ENCODE measurements at places on chromosomes 5 and 9. TPM values are rescaled to one million over a fixed set of nuclear protein-coding genes. Genes with fewer than 3 reads are reported as not detected.

The GKAP1 gene
- total RNA-seq = 1.5 TPM

The FCN1 gene
- total RNA-seq = not detected

The RGS14 gene
- total RNA-seq = 2.2 TPM

The IFNB1 gene
- not detected for total RNA-seq

The SLC6A18 gene
- total RNA-seq = not detected

The SPINK7 gene
- not detected for total RNA-seq

The AHRR gene
- 60.2 TPM for total RNA-seq

The SH3TC2 gene
- 9.7 TPM for total RNA-seq

The ENTPD2 gene
- total RNA-seq = not detected

The SLC4A9 gene
- total RNA-seq = not detected

The OR1B1 gene
- not detected for total RNA-seq

The SHC3 gene
- 1.6 TPM for total RNA-seq

The RGS7BP gene
- total RNA-seq = not detected

GRCh38 chr5:39368116-39368515, 3.8 kb upstream of the C9 start:
- DNase-seq = no peak

- no peak for DNase-seq
Observed at GRCh38 chr5:175893466-175893865, 22.1 kb downstream of the CPLX2 start.

- DNase-seq = peak; percentile 8
Observed at GRCh38 chr9:86637515-86637914, 283.3 kb upstream of the TUT7 start.

DNA sequence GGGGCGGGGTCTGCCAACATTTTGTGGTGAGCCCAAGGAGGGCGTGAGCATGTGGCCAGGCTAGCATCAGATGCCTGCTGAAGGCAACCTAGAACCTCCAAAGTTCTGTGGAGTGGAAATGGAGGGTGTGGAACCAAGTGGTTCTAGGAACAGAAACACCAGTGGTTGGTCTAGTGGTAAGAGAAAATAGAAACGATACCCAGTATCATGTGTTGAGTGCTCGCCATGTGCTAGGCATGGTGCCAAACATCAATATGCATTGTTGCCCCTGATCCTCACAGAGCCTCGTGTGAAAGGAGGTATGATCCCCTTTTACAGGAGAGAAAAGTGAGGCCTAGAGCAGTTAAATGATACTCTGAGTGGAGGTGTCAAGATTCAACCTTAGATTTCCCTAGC, 31.5 kb upstream of the MVB12B start:
- no peak for DNase-seq

DNA sequence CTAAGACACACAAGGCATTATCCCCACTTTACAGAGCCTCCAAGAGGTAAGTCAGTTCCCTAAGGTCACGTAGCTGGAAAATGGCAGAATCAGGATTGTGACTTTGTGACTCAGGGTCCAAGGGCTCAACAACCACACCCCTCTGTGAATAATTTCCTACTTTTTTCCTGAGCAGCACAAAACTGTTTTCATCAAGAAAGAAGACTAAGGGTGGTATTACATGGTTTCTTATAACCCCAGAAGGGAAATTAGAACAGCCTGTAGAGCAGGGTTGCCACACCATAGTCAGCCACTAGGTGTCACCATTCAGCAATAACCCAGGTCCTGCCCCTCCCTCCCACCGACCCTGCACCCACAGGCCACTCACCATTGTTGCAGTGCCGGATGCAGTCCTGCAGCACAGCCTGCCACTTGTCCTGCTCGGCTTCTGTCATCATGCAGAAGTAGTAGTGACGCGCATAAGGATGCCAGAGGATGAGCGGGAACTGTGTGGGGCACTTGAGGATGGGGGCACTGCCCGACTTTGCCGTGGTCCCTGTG, 72.1 kb downstream of the LRSAM1 start:
- no peak for DNase-seq

- DNase-seq = peak; percentile 91
Observed at GRCh38 chr9:27125030-27125429, 16.0 kb downstream of the TEK start.

- no peak for DNase-seq
Observed at GRCh38 chr5:157248821-157249470, 17.0 kb upstream of the CYFIP2 start.

GRCh38 chr5:177071666-177072385, 14.9 kb upstream of the FGFR4 start:
- DNase-seq = peak; percentile 83

- peak; percentile 64 for DNase-seq
Observed at GRCh38 chr5:37867654-37868053, 27.8 kb upstream of the GDNF start.

- DNase-seq = no peak
Observed at GRCh38 chr5:74649421-74649973, 9.0 kb upstream of the ENC1 start.

GRCh38 chr9:89219637-89220036, 41.0 kb upstream of the SHC3 start:
- DNase-seq = no peak

DNA sequence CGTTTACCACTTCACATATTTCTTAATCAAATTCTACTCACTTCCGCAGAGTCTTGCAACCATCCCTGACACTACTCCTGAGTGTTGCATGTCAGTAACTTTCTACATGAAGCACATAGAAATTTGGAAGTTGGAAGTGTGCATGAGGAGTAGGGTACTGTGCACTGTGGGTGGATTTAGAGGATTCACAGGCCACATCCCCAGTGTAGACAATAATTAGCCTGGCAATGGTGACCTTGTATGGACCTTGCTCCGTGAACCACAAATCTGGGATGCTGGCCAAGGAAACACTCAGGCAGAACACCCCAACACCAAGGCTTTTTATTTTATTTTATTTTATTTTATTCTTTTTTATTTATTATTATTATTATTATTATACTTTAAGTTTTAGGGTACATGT, 25.5 kb downstream of the CTSL start:
- no peak for DNase-seq

GRCh38 chr5:4233671-4234070, 638.0 kb downstream of the IRX1 start:
- DNase-seq = no peak

- DNase-seq = no peak
Observed at GRCh38 chr5:25295067-25295466, 650.3 kb upstream of the CDH10 start.

- no peak for DNase-seq
Observed at GRCh38 chr5:141354900-141355469, at the start of gene PCDHGA4. Gene PCDHGA4 (plus strand): TSS chr5:141355021. CDS start chr5:141355108, 87 bp downstream.

GRCh38 chr9:23934291-23934906, 108.4 kb upstream of the ELAVL2 start:
- no peak for DNase-seq

DNA sequence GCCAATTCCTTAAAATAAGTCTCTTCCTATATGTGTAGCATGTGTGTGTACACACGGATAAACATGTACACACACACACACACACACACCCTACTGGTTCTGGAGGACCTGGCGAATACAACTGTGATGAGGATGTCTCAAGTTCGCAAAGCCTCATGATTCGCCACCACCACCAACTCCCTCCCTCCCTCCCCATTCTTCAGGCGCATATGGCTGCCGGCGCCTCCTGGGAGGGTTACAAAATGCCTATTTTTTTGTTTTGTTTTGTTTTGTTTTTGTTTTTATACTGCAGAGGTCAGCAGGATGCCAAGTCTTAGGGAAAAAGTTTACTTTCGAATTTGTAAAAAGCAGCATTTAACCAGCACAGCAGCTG, 88.0 kb downstream of the DAP start:
- no peak for DNase-seq

DNA sequence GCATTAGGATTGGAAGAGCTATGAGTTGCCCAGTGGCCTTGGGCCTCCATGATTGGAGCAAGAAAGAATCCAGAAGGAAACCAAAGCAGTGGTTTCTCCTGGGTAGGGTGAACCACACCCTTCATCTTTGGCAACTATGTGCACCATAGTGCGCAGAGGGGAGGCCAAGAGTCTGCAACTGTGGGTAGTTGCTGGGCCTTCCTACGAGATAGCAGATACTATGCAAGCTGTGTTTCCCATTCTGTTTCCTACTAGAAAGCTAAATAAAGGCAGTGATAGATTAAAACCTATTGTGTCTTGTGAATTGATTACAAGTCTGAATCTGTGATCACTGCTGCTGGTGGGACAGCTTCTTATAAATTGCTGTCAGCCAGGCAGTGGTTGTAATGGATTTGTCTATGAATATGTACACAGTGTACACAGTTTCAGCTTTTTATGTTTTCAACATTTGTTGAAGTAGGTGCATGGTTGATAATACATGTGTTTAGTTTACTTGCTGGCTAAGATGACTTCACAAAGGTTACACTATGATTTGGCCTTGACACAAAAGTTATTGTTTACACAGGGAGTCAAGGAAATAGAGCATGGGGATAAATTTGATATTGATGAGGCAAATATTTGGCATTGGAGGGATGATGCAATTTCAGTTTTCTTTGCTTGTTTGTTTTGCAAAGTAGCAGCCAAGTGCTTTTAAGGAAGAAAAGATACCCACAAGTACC, 23.7 kb upstream of the PDE8B start:
- DNase-seq = no peak

- DNase-seq = no peak
Observed at GRCh38 chr5:39469176-39469575, 44.4 kb upstream of the DAB2 start.

DNA sequence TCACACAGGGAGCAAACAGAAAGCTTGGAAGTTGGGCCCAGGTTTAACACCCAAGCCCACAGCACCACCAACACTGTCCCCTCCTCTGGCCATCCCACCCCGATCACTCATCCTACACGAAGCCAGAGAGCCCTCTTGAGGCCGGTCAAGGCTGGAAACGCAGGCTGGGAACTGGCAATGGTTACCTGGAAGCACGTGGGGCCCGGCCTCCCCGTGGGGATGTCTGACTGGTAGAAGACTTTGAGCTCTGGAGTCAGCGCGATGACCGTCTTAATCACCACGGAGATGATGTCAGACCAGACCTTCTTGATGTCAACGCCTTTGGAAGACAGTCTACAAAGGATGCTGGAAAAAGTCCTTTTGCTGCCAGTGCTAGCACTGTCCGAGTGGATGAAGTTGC, 104.1 kb downstream of the TTLL11 start:
- DNase-seq = no peak

- DNase-seq = no peak
Observed at GRCh38 chr9:136358016-136358415, 5.5 kb downstream of the DNLZ start.

DNA sequence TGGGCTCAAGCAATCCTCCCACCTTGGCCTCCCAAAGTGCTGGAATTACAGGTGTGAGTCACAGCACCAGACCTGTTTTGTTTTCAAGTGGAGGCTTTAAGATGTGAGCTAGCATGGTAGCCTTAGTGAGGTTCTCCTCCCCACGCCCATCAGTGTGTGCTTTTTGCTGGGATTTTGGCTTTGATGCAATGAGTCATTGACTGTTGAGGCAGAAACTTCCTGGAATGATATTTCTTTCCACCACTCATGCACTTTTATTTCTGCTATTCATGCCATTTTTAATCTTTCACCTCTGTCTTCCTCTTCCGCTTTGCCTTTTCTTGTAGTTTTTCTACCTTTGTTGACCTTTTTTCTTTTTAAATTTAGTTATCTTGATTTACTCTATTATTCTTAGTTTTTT, 4.2 kb upstream of the NFIL3 start:
- peak; percentile 41 for DNase-seq

DNA sequence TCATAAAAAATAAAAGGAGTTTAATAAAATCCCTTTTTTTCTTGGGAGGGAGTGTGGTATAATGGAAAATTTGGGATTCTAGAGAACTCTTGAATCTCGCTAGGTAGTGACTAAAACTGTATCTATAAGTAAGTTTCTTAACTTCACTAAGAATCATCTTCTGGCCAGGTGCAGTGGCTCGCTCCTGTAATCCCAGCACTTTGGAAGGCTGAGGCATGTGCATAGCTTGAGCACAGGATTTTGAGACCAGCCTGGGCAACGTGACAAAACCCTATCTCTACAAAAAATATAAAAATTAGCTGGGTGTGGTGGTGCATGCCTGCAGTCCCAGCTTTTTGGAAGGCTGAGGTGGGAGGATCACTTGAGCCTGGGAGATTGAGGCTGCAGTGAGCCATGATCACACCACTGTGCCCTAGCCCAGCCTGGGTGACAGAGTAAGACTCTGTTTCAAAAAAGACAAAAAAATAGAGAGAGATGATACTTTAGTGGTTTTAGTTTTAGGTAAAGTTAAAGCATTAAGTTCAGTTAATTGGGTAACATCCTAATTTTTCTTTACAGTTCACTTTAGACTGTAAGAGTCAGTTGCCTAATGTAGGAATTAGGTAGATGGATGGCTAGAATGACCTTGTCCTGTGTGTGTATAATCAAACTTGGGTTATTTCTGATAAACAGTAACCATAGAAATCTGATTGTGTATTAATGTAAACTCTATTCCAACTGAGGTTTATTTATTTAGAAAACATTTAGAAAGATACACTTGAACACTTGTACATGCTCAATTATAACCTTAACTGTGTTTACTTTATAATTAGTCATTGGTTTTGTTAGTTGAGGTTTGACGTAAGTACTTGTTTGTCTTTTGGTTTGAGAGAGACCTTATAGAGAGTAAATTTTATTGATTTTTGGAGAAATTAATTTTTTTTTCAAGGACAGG, 17.8 kb downstream of the UNC13B start:
- DNase-seq = no peak

GRCh38 chr9:120865176-120865575, 11.8 kb downstream of the PHF19 start:
- no peak for DNase-seq

GRCh38 chr5:7419367-7419766, 23.4 kb downstream of the ADCY2 start:
- no peak for DNase-seq

DNA sequence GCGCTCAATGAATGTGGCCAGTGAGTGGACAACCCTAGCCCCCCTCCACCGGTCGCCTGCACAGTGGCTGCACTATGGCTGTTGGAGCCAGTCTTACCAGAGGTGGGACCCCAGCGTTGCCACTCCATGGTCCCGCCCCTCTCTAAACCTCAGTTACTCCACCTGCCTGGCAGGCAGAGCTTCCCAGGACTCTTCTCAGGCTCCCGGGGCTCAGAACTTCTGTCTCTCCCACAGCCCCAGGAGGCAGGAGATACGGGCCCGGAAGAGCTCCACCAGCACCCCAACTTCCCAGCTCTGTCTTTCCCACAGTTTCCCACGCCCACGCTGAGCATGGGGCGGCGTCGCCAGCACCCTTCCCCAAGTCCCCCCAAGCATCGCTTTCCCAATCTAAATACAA, 975 bp downstream of the RASGEF1C start:
- no peak for DNase-seq

- DNase-seq = no peak
Observed at GRCh38 chr9:132182314-132183091, 20.6 kb downstream of the NTNG2 start.

DNA sequence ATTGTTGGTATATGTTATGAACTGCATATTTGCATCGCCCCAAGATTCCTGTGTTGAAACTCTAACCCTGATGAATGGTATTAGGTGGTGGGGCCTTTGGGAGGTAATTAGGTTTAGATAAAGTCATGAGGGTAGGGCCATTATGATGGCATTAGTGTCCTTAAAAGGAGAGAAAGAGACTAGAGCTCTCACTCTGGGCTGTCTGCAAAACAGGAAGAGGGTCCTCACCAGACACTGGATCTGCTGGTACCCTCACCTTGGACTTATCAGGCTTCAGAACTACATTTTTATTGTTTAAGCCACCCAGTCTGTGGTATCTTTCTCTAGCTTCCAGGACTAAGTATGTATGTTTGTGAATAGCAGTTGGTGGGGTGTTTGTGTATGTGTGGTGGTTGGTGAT, 68.9 kb downstream of the MACIR start:
- DNase-seq = no peak

- DNase-seq = peak; percentile 79
Observed at GRCh38 chr9:111178331-111179055, 140.2 kb upstream of the LPAR1 start.

- DNase-seq = no peak
Observed at GRCh38 chr9:128683340-128684064, 5.5 kb upstream of the SET start.

Measured in HFFc6 (cell line).